NCI-H345 (cell line): ENCODE measurements at places on chromosomes 1 and 21.

GRCh38 chr1:164748253-164748899 lies 189.4 kb downstream of the PBX1 start:
- DNase-seq = no peak

GRCh38 chr21:29233611-29234540 lies 64.8 kb upstream of the BACH1 start:
- DNase-seq = no peak

- no peak for DNase-seq
Observed at GRCh38 chr21:45029948-45030681, 44.3 kb upstream of the ADARB1 start.

GRCh38 chr1:23984417-23985186 lies 4.5 kb upstream of the SRSF10 start:
- no peak for DNase-seq

DNA sequence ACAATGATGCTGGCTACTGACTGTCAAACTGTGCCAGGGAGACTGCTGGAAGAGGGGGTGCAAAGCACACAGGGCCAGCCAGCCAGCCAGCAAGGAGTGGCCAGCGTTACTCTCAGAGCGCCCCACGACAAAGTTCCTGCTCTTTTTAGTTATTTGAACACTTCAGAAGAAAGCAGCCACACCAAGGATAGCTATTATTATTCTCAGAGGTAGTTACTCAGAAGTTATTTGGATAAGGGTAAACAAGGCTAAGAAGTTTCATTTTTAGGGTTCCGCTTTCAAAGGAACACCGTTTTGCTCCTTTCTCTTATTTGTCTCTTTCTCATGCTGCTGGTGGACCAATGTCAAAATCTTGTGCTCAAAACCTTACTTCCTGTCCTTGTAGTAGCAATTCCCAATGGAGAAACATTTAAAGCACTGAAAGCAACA lies 59.9 kb downstream of the VANGL2 start:
- no peak for DNase-seq
